Stimulated activated CD4-positive, alpha-beta T cell treated with anti-CD3 and anti-CD28 coated beads, TNF-alpha, amount 100 ng/mL, for 1 hour (primary cell): ENCODE measurements at places on chromosomes 7 and 10.

GRCh38 chr10:113953505-113954272 is 90.0 kb upstream of the ADRB1 start:
- DNase-seq, result no peak

DNA sequence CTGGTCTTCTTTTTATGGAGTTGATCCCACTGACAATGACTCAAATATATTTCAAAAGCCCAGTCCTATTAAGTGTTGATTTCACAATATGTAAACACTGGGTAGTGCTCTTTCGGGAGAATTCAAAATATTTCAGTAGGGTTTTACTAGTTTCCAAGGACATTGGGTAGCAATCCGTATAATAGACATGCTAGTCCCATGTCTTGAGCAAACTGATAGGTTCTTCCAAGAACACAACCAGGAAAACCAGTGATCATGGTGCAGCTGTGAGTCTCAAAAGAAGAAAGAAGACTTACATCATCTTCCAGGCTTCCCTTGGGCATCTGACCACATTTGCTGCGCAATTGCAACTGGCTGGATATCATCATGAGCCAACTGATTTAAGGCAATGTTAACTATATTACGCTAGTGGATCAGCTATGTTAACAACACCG is 59.3 kb upstream of the APBB1IP start:
- DNase-seq, result no peak

DNA sequence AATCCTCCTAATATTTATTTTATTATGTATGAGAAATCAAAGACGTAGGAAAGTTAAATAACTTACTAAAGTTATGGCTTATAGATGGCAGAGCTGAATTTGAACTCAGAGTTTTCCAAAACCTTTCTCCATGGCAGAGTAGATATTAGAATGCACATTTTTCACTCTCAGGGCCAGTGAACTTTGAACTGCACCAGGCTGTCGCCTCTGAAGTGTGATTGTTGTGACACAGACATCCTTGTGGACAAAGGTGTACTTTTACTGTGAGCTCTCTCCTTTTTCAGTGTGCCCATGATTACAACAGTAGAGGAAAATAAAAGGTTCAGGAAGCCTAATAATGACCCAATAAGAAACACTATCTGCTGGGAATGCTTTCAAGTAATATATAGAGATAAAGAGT is 29.1 kb downstream of the TES start:
- no peak for DNase-seq

DNA sequence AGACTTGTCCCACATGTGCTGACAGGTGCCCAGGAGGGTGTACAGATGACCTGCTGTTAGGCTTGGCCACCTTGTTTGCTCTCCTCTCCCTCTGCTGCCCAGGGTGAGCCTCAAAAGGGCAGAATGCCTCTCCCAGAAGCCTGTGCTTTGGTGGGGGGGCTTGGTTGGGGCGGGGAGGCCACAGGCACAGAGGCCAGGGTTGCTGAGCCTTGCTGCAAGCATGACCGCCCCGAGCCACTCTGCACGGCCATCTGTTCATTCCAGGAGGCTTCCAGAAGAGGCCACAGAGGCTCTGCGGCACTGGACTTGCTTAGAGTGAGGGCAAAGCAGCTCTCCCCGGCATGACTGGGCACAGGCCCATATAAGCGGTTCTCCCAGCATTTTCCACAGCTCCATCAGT is 190.8 kb downstream of the GLRX3 start:
- no peak for DNase-seq

DNA sequence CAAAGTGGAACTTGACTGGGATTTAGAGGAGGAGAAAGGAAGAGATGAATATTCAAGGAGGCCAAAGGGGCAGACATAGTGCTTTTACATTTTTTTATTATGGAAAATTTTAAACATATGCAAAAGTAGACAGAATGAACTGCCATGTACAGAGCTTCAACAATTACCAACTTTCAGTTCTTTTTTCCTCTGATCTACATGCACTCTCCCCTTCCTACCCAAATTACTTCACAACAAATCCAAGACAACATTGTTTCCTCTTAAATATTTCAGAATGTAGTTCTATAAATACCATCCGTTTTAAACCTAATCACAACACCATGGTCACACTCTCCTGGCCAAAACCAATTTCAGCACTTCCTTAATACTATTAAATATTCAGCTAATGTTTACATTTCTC is 83.5 kb upstream of the FZD1 start:
- DNase-seq, result no peak

GRCh38 chr7:156778201-156778600 is 114.8 kb downstream of the LMBR1 start:
- DNase-seq, result no peak

DNA sequence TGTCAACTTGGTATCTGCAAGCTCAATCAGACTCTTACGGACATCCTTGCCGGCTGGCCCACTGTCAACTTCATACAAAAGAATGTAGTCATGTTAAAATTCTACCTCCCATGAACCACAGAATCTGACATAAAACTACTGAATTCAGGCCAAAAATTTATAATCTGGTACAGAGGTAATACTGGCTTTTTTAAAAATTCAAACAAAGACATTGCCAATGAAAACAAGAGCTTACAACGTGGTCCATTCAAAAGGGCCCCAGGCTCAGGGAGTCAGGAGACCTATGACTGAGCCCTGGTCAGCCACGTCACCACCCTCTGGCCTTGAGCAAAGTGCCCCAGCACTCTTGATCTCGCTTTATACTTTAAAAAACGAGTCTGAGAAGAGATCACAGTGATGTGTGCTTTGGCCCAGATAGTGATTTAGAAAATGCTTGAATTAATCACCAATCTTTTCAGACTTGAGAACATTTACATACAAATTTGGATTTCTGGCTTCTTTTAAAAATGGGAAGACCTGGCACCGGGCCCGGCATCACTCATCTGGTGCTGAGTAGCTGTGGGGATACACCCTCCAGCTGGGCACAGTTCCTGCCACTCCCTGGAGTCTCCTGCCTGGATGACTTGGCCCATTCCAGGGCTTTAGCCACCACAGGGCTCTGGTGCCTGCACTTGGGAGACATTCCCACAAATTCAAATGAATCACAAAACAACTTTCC is 94.1 kb downstream of the PIP4K2A start:
- no peak for DNase-seq

DNA sequence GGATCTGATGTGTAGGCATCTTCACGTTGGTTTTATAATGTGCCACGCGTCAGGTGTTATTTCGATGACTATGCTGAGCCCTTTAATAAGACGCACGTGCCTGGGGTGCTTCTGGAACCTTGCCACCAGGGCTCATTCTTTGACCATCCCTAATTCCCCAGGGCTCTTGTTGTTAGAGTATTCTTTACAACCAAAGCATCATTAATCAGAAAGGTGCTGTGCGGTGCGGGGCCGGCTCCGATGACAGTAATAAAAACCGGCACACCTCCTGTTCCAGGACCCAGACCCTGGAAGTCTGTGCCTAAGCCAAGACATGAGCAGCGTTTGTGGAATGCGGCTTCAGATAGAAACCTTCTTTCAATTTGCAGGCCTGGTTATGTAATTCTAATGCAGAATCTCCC is 58.4 kb downstream of the MGMT start:
- no peak for DNase-seq

- DNase-seq, result no peak
Measured at GRCh38 chr10:50600831-50601477, 22.8 kb downstream of the SGMS1 start.

DNA sequence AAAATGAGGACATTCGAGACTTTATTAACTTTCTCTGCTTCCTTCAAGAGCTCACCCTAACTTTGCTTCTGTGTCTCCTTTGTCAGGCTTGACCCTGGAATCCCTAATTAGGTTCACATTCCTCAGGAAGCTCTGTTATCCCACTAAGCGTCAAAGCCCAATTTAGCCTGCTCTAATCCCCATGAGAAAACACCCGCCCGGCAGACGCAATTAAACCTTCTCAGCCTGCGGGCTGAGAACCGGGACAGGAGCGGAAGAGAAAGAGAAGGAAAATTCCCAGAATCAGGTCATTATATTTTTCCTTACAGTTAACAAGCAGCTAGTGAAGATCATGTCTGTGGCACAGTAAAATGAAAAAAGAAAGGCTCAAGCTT is 93.0 kb downstream of the TNS3 start:
- no peak for DNase-seq

- DNase-seq, result no peak
Measured at GRCh38 chr10:21369697-21370096, 155.8 kb downstream of the SKIDA1 start.

- no peak for DNase-seq
Measured at GRCh38 chr7:106180721-106181120, 68.6 kb upstream of the SYPL1 start.
